Activated CD8-positive, alpha-beta memory T cell treated with anti-CD3 and anti-CD28 coated beads for 1 hour (primary cell): ENCODE measurements at places on chromosomes 7 and 10.

GRCh38 chr10:15316145-15316544 is 54.9 kb downstream of the FAM171A1 start:
- DNase-seq: no peak

- no peak for DNase-seq
Measured at GRCh38 chr7:18283045-18283444, 212.5 kb upstream of the HDAC9 start.

DNA sequence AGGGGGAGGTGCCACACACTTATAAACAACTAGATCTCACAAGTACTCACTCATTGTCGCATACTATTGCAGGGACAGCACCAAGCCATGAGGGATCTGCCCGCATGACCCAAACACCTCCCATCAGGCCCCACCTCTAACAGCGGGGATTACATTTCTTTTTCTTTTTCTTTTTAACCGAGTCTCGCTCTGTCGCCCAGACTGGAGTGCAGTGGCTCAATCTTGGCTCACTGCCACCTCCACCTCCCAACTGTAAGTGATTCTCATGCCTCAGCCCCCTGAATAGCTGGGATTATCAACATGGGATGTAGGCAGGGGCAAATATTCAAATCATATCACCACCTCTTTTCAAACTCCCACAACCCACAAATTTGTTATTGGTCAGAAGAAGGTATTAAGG is 76.7 kb downstream of the SKAP2 start:
- DNase-seq: no peak

DNA sequence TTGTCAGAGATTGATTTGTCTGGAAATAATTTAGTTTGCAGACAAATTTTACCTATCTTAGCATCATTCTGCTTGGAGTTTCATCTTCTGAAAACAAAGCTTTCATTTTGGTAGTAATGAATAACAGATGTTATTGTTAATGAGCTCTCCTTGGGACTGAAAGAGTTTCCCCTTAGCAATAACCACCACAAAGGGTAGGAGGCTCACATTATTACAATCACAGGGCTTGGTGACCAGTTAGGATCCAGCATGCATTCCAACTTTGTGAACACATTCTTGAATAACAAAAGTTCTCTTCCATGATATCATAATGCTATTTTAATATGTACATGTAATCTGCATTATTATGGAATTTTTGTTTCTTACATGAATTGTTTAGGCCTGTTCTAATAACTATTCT is 148.8 kb upstream of the VWC2 start:
- no peak for DNase-seq

DNA sequence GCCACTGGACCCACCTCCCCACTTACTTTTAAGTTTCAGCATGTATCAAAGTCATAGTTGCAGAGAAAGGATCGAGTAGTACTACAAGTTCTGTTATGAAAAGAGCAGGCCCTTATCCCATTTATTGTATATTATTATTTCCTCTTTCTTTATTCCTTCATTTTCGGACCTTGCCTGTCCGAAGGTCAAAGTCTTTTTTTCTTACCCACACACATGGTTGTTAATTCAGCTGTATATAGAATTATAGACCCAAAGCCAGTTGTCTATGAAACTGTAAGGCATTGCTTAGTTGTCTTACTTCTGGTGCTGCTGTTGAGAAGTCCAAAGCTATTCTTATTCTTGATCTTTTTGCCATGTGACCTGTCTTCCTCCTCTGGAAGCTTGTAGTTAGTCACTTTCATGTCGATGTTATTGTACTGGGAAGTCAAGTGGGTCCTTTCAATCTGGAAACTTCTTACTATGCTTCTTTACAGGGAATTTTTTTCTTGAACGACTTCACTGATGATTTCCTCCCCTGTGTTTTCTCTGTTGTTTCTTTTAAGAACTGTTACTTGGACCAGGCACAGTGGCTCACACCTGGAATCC is 8.3 kb downstream of the NUDT5 start:
- no peak for DNase-seq

- no peak for DNase-seq
Measured at GRCh38 chr7:84083846-84084245, 110.7 kb downstream of the SEMA3A start.

DNA sequence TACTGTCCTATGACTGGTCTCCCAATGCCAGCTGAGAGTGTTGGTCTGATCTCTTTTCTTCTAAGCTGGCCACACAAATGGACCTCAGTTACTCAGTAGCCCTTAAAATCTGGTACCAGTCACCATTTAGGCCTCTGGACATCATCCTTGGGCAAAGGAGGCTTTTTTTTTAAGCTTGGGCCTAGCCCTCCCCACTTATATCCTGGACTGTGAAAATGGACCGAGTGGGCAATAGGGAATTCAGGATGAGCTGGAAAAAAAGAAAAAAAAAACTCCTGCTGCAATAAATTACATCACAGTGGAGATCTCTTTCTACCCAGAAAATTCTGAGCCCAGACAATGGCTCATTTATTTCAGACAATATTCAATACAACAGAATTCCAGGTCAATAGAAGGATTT is 68.4 kb downstream of the PARP12 start:
- no peak for DNase-seq

DNA sequence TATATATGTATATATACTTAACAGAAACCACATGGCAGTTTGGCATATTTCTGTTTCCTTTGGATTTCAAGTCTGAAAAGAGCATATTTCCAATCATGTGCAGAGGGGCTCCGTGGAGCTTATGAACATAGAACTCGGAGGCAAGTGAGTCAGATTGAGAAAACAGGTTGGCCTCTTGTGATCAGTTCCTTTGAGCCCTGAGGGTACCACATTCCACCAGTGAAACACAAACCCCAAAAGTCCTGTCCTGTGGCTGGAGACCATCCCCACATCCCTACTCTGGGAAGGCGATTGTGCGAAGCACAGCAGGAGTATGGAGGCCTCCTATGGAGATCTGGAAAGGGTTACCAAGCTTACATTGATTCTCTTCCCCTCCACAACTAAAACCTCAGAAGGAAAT is 196.7 kb upstream of the TMEM72 start:
- no peak for DNase-seq

DNA sequence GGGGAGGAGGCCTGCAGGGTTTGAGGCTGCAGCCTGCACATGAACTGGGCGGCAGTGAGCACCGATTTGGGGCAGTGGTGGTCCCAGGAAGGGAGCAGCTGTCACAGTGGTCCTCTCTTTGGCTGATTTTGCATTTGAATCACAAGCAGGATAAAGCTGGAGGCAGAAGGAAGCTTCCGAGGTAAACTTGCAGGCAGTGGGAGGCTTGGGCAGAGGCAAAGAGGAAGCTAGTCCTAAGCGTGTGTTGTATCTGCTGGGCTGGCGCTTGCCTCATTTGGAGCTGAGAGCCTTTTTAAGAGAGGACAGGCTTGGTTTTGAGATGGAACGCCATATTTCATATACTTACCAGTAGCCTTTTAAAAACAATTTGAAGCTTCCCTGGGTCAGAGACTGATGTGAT is 177.2 kb upstream of the PODXL start:
- DNase-seq: no peak

GRCh38 chr7:139867847-139868246 is 38.8 kb downstream of the TBXAS1 start:
- DNase-seq: no peak

- no peak for DNase-seq
Measured at GRCh38 chr10:76086761-76087639, 655.6 kb downstream of the LRMDA start.

DNA sequence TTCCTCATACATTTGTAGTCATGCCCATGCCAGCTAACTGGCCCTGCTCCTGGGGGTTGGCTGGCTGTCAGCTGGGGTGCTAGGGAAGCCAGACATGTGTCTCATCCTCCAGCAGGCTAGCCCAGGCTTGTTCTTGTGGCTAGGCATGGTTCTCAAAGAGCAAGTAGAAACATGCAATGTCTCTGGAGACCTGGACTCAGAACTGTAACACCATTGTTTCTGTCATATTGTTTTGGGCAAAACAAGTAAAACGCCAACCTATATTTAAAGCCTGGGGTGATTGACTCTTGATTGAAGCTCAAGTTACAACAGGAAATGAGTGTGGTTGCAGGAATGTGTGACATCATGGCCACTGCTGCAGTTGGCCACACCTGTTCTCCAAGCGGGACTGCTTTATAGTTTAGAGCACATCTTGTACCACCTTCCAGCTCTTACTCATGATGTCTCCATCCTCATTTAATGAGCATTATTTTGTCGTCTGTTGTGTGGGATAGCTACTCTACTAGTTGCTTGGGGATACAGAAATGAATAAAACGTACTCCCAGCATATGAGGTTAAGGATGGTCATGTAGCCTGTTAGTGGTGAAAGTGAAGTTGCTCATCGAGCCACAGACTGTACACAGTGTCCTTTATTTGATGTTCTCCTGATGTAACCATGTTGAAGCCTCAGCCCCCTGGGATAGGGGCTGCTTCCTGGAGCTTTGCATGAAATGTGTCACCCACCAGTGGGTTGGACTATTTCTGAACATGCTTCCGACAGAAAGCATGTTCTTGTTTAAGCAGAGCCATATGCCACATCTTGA is 168.4 kb downstream of the SORCS3 start:
- DNase-seq: no peak

- DNase-seq: no peak
Measured at GRCh38 chr7:145737617-145738016, 379.0 kb upstream of the CNTNAP2 start.

- DNase-seq: no peak
Measured at GRCh38 chr7:39142750-39143149, 165.0 kb downstream of the POU6F2 start.

GRCh38 chr10:108904163-108904838 is 1019.0 kb downstream of the XPNPEP1 start:
- DNase-seq: no peak

DNA sequence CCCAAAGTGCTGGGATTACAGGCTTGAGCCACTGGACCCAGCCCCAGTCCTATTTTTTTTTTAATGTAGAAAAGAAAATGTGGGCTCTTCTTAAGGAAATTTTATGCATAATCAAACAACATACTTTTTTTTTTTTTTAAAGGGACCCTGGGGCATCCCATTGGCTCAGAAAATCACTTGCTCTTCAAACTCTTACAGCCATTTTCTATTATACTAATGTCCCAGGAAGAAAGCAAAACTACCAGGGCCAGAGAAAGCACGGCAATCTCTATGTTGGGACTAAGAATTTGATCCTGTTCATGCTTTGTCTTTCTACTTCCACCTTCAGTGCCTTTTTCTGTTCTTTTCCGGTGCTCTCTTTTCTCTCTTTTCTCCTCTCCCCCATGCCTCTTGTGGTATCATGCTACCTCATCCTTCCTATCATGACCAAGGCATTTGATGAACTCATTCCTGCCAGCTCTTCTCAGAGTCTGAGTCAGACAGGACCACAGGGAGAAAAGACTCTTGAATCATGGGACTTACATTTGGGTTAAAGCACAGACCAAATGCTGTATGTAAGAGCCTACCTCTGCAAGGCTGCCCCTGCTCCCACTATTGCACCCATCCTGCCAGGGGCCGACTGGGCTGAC is 76.4 kb upstream of the CCNY start:
- no peak for DNase-seq

- no peak for DNase-seq
Measured at GRCh38 chr7:34939175-34939574, 98.1 kb downstream of the DPY19L1 start.

GRCh38 chr10:37856881-37857286 is 526 bp downstream of the ZNF248 start:
- DNase-seq: no peak

- DNase-seq: no peak
Measured at GRCh38 chr10:75972491-75973276, 541.3 kb downstream of the LRMDA start.

DNA sequence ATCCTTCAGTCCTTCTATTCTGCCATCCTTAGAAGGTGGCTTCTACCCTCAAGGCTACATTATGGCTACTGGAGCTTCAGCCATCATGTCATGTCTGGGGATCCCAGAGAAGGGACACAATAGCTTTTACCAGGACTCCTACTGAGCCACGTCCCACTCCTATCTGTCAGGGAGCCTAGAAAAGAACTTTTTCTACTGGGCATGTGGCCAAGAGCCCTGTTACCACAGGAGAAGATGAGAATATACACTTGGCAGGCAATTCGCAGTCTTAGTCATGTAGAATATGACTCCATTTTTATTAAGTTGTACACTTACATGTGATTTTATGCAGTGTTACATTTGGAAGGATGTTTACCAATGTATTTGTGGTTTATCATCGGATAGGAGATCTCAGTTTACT is 64.6 kb upstream of the KCNMA1 start:
- DNase-seq: no peak

DNA sequence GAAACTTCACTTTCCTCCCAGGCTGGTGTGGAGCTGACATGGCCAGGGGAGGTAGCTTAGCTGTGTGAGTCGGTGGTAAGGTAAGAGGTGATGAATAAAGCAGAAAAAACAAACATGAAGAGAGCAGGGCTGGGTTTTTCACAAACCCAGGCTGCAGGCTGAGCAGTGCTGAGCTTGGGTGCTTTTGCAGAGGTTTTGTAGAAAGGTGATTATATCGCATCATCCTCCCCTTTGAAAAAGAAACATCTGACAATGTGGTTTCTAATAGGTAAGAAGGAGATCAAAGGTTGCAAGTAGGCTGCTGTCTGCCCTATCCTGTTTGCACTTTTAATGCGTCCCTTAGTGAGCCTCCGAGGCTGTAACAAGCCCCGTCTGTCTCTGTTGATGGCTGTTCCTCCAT is 69.6 kb upstream of the GRM8 start:
- DNase-seq: no peak

DNA sequence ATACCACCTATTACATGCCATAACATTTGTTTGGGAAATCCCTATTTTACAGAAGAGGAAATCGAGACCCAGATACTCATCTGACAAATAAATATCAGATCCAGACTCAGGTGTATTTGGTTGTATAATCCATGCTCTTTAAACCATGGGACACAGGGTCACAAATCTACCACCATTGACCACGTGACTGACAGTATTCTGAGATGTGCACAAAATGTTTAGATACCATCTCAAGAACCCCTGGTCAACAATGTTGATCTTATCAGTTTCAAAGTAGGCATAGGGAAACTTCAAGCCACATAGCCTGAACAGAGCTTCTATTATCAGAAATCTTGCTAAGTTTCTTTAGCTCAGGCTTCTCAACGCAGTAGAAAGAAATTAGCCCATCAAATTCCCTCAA is 93.6 kb downstream of the ICA1 start:
- no peak for DNase-seq

DNA sequence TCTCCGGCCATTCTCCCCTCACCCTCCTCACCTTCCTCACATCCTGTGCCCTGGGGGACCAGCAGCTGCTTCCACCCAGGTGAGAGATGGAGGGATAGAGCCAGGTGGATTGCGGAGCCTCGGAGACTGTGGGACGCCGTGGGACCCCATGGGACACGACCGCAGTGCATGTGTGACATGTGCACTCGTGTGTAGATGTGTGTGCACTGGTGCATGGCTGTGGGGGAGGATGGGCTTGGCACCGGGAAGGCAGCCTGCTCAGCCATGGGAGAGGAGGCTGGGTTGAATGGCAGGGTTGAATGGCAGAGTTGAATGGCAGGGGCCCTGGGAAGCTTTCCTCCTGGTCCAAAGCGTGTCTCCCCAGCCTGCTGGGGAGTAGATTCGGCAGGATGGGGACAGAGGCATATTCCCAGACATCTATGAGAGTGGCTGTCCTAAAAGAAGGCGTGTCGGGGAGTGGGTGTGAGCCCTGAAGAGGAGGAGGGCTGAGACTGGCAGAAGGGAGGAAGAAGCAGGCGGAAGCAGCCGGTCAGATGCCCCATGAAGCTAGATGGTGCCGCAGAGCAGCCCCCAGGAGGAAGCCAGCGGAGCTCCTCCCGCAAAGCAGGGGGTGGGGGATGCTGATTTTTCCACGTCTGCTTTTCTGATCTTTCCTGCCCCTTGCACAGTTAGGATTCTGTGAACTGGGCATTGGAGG is 815 bp downstream of the GIMAP8 start:
- DNase-seq: no peak
